CD4-positive, alpha-beta T cell treated with Interleukin-15 for 4 hours (primary cell): ENCODE measurements at places on chromosomes 11 and 22.

DNA sequence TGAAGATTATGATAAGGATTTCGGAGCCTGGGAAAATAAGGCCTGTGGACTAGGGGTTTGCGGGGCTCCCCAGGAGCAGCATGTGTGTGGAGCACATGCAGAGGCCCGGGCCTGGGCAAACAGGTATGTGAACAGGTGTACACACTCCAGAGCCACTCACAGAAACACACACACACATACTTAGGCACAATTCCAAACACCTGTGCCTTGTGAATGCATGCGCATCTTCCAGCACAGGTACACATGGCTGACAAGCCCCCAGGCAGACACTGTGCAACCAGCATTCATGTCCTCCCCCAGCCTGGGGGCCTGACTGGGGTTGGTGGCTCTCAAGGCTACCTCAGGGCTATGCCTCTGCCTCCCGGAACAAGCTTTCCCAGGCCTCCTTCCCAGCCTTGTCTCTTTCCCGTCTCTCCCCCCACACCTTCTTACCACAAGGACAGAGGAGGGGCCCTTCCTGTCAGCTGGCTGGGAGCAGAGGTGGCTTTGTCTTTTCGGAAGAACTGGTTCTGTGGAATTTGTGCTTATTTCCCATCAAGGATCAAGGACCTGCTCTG is 2.6 kb upstream of the P2RY6 start:
- no peak for DNase-seq

- no peak for DNase-seq
Measured at GRCh38 chr11:75652936-75653335, 15.9 kb downstream of the MAP6 start.

DNA sequence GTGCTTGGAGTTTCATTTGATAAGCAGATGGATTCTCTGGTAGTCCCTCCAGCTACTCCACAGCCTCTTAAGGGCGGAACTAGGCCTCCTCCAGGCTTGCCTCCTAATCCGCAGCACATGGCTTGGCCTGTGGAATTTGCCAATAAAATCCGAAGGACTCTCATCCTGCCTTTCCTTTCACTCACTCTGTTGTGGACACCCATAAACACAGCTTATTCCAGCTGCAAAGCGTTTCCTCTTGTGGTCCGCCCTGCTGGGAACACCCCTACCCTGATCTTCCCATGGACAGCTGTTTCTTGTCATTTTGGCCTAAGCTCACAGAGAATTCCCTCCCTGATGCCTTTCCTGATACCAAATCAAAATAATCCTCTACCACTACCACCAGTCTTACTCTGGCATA is 546.2 kb downstream of the NTM start:
- DNase-seq: no peak

DNA sequence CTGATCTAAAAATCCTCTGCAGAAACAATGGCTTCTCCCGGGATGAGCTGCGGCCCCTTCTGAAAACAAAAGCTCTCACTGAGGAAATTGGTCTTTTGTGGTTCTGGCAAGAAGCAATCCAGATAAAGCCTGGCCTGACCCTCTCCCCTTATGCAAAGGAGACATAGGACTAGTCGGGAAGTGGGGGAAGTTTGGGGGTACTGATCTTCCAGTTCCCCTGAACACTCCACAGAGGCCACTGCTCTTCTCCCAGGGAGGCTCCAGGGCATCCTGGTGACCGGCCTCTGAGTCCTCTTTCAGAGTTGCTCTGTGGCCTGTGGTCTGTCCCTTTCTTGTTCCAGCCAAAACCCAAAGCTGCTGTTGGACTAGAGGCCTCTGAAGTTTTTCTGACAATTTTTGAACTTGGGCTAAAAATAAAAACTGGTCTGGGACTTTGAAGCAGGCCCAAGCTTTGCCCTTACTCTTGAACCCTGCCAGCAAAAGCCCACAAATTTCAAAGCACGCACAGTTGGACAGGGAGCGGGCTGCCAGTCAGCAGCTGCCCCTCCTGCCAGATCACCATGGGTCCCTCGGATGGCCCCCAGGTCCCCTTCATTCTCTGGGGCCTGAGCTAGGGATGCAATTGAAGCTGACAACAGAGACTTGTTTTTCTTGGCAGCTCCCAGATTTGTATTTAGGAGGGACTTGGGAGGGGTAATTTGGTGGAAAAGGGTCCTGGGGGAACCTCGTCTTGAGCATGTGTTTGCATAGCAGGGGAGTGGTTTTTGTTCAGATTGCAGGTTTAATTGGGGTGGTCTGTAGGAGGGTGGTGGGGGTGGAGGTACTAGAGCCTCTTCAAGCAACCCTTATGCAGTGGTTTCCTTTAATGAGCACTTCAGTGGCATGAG is 381.6 kb upstream of the CADM1 start:
- DNase-seq: no peak

- DNase-seq: no peak
Measured at GRCh38 chr11:84091212-84091986, 805.2 kb upstream of the CCDC90B start.

DNA sequence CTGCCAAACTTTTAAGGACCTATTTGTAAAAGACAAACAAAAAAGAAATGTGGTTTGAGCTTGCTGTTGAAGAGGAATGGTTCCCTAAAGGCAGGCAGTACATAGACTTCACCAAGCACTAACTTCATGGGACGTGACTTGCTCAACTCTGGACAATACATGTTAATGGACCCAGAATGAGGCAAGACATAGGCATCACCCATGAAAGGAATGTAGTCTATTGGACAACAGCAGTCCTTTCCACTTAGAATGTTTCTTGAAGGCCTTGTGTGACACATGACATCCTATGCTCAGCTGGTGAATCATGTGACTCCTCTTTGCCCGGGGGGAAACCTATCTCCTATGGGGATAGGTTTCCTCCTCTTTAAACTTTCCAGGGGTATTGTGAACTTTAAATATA is 246.4 kb upstream of the BLID start:
- no peak for DNase-seq

DNA sequence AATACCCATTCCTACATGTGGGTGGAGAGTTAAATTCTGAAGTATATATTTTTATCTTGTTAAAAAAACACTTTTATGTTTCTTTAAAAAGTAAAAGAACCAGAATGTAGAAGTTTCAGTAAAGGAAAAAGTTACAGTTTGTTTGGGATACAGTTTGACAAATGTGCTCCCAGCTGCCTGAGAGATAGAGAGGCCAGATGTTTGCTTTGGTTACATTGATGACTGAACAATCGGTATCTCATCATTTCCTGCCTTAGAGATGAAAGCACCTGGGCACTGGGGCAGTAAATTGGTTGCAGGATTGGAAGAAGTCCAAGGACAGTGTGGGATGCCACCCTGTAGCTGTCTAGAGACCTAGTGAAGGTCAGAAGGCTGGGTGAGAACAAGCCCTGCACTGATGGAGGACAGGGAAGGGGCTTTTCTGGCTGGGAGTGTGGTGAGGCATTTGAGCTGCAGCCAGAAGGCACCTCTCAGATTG is 16.6 kb downstream of the MED15 start:
- DNase-seq: peak; percentile 47

DNA sequence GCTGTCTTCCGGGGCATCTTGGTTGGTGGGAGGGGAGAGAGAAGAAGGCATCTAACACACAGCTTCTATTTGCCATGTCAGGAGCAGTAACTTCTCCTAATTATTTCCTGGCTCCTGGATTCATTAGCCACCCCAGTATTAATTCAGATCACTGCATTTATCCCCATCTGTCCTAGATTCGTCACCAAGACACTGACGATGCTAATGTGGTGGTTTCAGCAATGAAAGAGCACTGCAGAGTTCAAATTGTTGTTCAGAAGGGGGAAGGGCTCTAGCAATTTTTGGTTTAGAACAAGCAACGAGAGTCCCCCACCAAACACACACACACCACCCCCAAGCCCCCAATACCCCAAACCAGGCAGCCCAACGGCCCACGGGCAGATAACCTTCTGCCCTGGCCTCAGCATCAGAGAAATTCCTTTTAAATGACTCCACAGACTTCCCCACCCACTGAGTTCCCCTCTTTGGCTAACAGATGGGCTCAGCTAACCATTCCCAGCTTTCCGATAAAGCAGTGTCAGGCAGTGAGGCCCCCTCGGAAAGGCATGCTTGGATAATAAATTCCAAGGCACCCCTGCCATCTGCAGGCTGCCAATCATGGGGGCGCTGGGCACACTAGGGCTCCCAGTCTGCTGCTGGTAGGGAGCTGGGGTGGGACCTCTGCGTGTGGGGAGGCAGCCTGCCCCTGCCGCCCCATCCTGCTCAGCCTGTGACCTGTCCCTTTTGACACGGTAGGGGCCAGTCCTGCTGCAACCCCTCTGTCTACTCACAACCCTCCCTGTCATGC is 453.5 kb downstream of the MIAT start:
- DNase-seq: no peak

DNA sequence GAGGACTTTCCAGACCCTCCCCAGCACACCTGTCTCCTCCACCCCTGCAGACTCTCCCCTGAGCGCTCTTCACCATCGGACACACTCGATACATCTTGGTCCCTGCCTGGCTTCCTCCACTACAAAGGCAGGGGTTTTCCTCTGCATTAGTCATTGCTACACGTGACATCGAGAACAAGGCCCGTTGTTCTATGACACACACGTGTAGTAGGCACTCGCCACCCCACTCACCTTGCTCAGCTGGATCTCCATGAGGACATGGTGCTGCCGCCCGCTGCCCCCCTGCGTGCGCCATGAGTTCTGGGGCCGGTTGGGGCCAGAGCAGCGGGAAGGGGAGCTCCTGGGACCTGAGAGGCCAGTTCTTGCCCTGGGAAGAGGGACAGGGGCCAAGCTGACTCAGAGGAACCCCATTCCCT is 16.7 kb downstream of the ATG2A start:
- peak; percentile 85 for DNase-seq

DNA sequence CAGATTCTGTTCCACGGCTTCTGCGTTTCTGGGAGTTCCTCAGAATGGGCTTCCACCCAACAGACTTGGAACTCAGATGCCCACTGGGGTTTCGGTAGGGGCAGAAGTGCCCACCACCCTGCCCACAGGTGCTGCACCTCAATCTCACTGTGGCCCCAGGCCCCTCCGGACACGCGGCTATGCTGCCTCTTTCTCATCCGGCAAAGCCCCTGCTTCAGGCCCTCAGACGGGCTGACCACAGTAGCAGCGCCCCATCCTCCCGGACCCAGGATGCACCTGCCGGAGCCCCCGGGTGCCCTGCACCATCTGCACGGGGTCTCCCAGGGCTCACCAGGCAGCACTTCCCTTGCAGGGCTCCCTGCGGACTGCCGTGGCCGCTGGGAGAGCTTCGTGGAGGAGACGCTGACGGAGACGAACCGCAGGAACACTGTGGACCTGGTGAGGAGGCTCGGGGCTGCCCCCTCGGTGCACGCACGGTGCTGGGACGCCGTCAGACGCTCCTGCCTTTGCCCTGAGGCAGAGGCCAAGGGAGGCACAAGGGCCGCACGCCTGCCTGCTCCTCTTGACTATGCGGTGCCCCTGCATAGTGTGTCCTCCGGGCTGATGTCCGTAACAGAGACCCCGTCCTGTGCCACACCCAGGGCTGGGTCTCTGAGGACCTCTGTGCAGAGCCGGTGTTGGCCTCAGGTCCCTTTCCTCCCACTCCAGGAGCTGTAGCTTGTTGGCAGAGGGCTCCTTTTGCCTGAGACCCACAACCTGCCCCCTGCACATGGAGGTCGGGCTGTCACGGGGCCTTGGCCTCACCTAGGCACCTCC is 38.6 kb downstream of the SBF1 start:
- no peak for DNase-seq

DNA sequence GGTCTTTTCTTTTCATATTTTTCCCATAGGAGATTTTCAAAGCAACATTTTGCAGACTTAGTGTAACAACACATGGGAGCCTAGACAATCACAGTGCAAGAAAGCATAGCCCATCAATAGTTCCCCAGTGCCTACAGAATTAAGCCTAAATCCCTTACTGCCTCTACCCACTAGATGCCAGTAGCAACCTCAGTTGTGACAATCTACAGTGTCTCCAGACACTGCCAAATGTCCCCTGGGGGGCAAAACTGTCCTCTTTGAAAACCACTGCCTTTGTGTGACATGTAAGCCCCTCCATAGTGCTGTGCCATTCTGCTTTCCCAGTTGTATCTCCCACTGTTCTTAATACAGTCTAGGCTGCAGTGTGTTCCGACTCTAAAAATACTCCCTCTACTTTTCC is 1329.0 kb downstream of the LRRC4C start:
- DNase-seq: no peak

DNA sequence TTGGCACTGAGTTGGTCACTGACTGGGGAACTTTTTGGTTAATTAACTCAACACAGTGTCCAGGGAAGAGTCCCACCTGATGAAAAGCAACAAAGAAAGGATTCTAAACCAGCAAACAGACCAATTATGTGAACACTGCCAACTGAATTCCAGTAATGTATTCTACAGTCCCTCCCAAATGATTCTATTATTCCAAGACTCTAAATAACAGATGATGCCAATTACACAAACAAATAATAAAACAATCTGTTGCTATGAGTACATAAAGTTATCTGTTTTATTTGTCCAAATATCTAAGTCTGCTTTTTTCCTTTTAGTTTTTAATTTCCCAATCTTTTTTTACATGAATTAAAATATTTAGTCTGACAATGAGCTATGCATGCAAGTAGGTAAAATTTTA is 98.3 kb upstream of the TP53AIP1 start:
- DNase-seq: no peak

DNA sequence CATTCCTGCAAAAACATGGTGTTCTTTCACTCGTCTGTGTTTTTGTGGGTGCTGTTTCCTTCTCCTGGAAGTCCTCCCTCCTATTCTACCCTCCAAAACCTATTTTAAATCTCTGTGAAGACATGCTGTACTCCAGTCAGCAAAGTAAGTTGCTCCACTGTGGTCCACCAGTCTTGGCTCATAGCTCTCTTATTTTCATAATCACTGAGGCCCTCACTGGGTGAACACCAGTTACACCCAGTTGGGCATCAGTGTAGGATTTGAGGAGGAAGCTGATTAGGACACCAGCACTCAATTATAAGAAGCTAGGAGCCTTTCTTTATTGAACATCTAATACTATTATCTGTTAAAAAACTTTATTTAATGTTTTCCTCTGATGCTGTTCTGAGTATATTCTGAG is 23.9 kb upstream of the EED start:
- DNase-seq: no peak

GRCh38 chr22:30045494-30045887 is 34.8 kb upstream of the HORMAD2 start:
- no peak for DNase-seq

- no peak for DNase-seq
Measured at GRCh38 chr11:122765487-122766131, 72.7 kb upstream of the CRTAM start.

GRCh38 chr11:6889835-6890234 is 2.5 kb downstream of the OR2D2 start:
- DNase-seq: no peak

DNA sequence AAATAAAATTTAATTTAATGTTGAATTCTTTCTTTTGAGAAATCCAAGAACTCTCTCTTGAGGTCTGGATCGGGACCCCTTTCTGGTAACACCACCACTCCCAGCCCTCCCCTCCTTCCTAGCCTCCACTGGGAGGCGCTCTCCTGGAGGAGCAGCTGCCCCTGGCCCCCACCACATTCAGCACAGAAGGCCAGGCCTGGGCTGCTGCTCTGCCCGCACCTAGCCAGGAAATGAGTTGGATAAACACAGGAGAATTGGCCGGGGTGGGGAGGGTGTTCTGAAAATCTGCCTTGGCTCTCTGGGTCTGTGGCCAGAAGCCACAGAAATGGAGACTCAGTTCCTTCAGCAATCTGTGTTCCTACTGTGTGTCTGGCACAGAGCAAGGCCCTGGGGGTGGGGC is 31.2 kb downstream of the C22orf42 start:
- no peak for DNase-seq

GRCh38 chr11:15845261-15845660 is 511.1 kb downstream of the SOX6 start:
- DNase-seq: no peak

- DNase-seq: no peak
Measured at GRCh38 chr11:77559686-77560401, 29.9 kb upstream of the AQP11 start.
